Stimulated activated CD4-positive, alpha-beta T cell treated with anti-CD3 and anti-CD28 coated beads, Interleukin-4, amount 100 ng/mL, for 1 hour (primary cell): ENCODE measurements at places on chromosomes 4 and X.

- no peak for DNase-seq
These were observed 121.4 kb upstream of the GATB start for GRCh38 chr4:151882072-151882803.

GRCh38 chrX:9677098-9677739 is 88.4 kb downstream of the GPR143 start:
- peak; percentile 2 for DNase-seq

GRCh38 chr4:78706302-78706701 is 69.8 kb upstream of the BMP2K start:
- DNase-seq = no peak

- no peak for DNase-seq
These were observed 47.1 kb downstream of the SLC9A6 start for GRCh38 chrX:136032370-136032769.

- DNase-seq = no peak
These were observed 48.0 kb upstream of the MYOZ2 start for GRCh38 chr4:119087656-119088055.

- DNase-seq = no peak
These were observed 45.2 kb downstream of the CXCL13 start for GRCh38 chr4:77650787-77651186.

DNA sequence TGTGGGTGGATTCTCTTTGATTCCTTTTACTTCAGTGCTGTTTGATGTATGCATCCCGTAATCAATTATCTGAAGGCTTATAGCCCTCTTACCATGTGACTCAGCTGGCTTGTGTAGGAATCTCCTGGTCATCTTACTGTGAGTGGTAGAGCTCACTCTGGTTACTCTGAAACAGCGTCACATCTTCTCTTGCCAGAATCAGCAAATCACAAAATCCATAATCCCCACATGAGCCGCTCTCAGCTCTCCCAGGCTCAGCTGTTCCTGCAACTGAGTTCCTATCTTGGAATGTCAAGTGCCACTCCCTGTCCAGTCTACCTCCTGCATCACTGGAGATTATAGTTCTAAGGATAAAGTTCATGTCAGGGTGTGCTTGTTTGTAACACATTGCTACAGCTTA is 278.0 kb downstream of the FBXO8 start:
- DNase-seq = no peak

DNA sequence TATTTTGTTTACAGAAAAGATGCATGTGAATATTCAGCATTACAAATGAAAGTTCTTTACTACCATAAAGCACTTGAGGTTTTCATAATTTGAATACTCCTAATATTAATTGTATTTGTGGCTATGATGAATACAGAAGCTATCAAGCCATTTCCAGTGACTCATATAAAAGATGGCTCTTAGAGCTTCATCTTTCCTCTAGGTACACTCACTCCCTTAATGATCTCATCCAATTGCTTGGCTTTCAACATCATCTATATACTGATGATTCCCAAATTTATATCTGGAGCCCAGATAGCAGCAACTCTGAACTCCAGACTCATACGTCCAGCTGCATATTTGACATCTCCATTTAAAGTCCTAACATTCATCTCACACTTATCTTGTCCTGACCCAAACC is 183.4 kb upstream of the FAM241A start:
- no peak for DNase-seq

DNA sequence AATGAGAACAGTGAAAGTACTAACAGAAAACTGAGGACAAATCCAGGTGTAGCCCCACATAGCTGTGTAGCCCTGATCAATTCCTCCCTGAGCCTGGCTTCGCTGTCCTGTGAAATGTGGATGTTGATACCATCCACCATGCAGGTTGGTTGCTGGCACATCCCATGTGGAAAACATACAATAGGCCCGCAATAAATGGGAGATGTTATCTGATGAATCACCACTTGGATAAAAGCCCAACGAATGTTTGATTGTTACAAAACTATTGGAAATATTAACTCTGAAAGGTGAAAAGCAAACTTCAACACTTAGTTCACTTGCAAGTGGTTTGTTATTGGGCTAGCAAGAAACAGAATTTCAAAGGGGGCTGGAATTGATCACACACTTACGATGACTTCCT is 186.3 kb upstream of the FTHL17 start:
- no peak for DNase-seq

GRCh38 chr4:69843932-69844331 is 16.0 kb downstream of the SULT1E1 start:
- DNase-seq = no peak

- no peak for DNase-seq
These were observed 22.4 kb downstream of the FLNA start for GRCh38 chrX:154352012-154352401.
